ENCODE measurements at places on chromosomes 12 and 14.

- DNase-seq = no peak
These were observed 6.4 kb downstream of the SLC6A13 start for GRCh38 chr12:256225-256624.

- DNase-seq = no peak
These were observed 37.1 kb upstream of the PLXNC1 start for GRCh38 chr12:94111302-94111701.

DNA sequence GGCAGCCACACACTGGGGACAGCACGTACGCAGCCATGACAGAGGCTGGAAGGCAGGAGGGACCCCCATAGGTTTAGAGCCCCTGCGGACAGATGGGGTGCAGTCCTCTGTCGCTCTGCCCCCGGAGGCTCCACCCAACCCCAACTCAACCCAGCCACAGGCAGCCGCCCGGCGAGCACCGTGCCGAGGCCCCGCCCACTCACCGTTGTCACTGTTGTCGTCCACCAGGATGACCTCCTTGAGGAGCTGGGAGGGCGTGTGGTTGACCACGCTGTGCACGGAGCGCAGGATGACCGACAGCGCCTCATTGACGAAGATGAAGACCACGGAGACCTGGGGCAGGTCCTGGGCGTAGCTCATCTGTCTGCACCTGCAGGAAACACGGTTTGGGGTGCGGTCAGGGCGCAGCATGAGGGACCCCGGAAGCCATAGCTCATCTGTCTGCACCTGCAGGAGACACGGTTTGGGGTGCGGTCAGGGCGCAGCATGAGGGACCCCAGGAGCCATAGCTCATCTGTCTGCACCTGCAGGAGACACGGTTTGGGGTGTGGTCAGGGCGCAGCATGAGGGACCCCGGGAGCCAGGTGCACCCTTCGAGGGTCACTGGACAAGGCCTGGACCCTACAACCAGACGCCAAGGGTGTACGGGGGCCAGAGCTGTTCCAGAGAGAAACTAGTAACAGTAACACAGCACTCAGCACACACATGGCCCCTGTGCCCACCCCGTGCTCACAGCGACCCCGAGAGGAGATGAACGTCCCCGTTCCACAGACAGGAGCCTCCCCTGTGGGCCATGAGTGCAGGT is 66.9 kb downstream of the GALNT9 start:
- DNase-seq = no peak

DNA sequence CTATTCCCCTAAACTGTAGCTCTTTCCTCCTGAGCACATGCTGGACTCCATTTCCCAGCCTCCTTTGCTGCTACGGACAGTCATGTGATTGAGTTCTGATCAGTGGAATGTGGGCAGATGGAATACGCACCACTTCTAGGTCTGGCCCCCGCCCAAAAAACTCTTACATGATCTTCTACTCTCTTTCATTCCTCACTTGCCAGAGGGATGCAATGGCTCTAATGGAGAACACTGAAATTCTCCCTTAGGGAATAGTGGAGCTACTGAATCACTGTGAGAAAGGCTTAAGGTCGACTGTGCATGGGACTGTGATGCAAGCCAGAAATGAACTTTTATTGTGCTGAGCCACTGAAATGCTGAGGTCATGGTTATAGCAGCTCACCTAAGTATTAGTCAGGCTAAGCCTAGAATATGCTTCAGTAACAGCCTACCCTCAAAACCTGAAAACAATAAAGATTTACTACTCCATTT is 13.0 kb upstream of the TMED2 start:
- DNase-seq = no peak

DNA sequence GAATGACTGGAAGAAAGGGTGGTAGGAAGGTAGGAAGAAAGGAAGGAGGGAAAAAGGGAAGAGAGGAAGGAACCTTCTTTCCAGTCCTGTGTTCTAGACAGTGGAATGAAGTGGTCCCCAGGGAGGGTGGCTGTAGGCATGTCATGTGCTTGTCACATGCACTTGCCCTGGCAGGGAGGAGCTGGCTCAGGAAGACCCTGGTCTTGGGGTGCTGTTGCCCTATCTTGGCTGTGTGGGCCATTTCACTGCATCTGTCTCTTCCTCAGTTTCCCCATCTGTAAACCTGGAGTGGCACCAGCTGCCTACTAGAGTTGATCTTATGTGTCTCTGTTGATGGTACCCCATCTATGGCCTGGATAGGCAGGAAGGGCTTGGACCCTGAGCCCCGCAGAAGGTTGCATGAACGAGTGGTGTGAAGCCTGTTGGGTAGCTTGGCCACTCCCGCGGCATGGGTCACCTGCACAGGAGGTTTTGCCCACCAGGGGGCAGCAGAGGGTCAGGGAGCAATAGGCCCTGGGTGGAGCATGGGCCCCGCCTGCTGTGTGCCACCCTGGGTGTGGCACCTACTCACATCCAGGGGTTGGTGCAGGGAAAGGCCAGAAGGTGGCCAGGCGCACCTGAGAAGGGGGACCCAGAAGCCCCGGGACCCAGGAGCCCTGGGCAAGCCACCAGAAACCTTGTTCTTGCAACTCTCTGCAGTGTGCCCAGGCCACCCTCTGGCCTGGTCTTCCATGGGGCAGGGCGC is 25.1 kb downstream of the MEG3 start:
- DNase-seq = peak; percentile 17

GRCh38 chr14:61266891-61267740 is 14.0 kb downstream of the TMEM30B start:
- DNase-seq = no peak

GRCh38 chr12:117119592-117120198 is 20.5 kb upstream of the TESC start:
- peak; percentile 30 for DNase-seq

- DNase-seq = no peak
These were observed 375.0 kb downstream of the TRHDE start for GRCh38 chr12:72647139-72647538.

- DNase-seq = peak; percentile 36
These were observed 112.3 kb upstream of the BCL2L14 start for GRCh38 chr12:11958221-11959091.

DNA sequence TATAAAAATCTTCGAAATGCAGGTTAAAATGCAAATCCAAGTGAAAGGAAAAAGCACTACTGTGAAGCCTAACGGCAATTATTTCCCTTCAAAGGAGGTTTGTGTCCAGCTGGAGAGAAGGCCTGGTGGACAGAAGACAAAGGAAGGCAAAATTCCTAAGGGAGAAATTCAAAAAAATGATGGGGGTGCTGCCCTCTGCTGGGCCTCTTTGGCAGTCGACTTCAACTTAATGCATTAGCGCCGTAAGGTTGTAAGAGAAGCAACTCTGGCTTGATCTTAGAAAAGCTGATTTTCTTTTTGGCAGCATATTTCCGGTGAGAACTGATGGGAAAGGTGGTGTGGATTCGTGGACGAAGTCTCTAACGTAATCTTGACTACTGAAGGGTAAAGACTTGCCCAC is 34.3 kb upstream of the CHFR start:
- DNase-seq = no peak

GRCh38 chr14:68104518-68104917 is 284.9 kb downstream of the RAD51B start:
- DNase-seq = no peak

DNA sequence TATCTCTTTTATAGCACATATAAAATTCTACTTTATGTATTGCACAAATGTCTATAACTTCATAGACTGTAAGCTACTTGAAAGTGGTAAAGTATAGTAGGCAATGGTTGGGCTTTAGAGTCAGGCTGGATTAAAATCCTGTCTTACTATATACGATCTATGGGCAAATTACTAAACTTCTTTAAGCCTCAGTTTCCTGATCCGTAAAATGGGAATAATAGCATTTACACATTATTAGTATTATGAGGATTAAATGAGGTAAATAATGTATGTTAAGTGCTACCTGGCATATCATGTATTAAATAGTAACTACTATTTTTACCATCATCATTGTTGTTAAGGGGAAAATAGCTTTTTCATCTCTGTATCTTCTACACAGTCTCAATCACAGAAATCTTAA is 14.4 kb downstream of the POLE2 start:
- no peak for DNase-seq

- no peak for DNase-seq
These were observed 13.1 kb downstream of the KRT71 start for GRCh38 chr12:52539821-52540173.

GRCh38 chr14:57999471-57999870 is 133.6 kb upstream of the SLC35F4 start:
- no peak for DNase-seq

DNA sequence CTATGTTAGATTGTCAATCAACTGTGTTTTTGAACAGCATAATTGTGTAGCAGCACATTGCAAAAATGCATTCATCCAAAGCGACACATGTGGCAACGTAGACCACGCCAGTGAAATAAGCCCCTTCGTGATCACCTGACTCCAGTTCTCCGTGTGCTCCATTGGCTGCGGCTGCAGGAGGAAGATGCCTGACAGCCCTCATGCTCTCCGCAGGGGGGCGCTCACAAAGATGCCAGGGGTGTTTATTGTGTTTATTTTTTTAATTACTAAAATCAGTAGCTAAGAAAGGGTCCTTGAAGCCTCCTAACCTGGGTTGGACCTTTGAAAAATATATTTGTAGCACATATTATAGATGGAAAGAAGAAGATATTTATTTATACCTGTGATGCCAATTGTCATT is 116.3 kb downstream of the SLC15A4 start:
- DNase-seq = no peak

DNA sequence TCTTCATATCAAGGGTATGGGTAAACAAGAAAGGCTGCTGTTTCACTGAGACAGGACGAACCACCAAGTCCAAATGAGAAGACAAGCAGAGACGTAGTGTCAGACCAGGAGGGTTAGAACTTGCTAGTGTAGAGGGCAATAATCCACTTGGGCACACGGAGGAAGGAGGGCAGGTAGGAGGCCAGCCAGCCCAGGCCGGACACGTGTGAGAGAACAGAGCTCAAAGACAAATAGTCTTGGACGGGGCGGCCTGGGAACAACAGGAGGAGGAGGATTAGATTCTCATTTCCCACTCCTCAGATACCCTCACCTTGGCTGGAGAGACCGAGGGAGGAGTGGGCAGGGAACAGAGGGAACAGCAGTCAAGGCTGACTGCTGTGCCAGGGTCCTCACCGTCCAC is 8.8 kb downstream of the DHRS1 start:
- no peak for DNase-seq

DNA sequence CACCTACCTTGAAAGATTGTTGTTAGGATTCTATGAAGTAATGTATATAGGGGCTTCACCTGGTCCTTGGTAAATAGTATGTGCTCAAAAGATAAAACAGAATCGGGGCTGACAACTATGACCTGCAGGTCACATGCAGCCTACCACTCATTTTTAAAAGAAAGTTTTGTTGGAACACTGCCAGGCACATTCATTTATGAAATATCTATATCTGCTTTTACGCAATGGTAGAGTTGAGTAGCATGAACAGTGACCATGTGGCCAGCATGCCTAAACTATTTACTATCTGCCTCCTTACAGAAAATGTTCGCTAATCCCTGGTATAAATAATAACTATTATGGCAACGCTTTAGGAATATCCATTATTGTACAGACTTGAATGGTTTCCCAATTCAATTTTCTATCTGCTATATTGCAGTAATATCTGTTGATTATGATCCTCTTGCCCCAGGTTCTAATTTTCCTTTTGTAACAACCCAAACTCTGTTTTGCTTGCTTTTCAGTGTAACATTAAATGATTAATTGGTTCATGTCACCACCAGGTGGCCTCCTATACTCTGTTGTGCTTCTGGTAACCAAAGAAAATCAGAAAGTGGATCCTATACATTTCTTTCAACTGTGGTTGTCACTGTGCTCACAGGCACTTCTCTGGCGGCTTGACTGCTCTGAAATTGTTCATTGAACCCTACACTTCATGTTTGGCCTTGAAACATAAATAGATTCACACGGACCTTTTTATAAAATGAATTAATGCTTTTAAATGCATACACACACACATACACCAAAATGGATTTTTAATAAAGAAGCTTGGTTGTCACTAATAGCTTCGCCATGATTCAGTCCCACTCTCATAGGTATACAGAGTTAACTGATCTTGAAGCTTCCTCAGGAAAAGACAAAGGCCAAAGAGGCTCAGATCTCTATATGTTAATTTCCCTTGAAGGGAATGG is 227.7 kb upstream of the NPAS3 start:
- peak; percentile 54 for DNase-seq

DNA sequence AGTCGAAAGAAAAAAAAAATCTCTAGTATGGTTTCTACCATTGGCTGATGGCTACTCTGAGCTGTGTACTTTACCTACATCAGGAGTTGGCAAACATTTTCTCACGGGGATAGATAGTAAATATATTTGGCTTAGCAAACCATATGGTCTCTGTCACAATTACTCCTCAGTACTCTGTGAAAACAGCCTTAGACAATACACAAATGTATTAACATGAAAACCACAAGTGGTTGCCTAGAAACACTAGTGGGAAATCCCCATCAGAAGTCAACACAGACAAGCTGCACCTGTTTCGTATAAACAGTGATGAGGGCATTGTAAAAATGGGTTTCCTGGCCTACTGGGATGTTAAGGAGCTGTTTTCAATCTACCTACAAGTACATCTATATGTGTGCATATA is 84.6 kb upstream of the NAV3 start:
- no peak for DNase-seq

GRCh38 chr12:84508851-84509260 is 403.7 kb downstream of the SLC6A15 start:
- DNase-seq = no peak

GRCh38 chr14:47715330-47715729 is 39.9 kb upstream of the MDGA2 start:
- DNase-seq = no peak

DNA sequence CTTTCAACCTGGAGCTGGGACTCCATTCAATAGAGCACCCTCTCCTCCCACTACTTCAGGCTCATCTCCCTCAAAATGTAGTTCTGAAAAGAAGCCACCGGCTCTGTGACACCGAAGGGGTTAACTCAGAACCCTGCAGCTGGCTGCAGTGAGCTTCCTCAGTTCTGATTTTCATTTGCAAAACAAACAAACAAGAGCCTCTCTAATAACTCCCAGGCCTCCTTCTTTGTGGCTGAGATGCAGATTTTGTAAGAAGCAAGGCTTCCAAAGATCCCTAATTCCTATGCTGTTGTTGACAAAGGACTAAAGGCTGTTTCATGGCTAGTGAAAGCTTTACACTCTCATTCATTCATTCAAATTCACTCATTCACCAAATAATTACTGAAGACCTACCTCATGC is 333.4 kb upstream of the TBX3 start:
- no peak for DNase-seq

- no peak for DNase-seq
These were observed 79.6 kb downstream of the EXOC5 start for GRCh38 chr14:57189070-57189469.

- DNase-seq = no peak
These were observed 70.6 kb downstream of the RIN3 start for GRCh38 chr14:92584220-92584619.

DNA sequence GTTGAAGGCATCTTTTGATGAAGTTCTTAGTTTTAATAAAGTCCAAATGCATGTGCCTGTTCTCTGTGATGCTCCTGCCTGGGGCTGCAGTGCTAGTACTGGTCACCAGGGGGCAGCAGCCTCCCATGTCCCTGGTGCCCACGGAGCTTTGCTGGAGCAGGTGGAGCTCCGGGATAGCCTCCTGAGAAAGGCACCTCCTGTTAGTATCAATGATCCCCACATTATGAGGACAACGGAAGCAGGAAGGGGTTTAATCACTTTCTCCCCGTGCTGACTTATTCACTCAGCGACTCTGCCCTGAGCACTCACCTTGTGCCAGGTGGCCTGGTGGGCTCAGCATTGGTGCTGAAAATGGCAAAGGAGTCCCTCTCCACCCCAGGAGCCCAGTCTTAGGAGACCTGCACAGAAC is 123.0 kb upstream of the PZP start:
- DNase-seq = peak; percentile 31

Data from Kasumi-1 (cell line).